ENCODE measurements at places on chromosomes 1 and 21.

GRCh38 chr1:97925151-97925550, 4.3 kb upstream of the DPYD start:
- no peak for DNase-seq

GRCh38 chr1:183567584-183567983, 22.7 kb downstream of the NCF2 start:
- no peak for DNase-seq

DNA sequence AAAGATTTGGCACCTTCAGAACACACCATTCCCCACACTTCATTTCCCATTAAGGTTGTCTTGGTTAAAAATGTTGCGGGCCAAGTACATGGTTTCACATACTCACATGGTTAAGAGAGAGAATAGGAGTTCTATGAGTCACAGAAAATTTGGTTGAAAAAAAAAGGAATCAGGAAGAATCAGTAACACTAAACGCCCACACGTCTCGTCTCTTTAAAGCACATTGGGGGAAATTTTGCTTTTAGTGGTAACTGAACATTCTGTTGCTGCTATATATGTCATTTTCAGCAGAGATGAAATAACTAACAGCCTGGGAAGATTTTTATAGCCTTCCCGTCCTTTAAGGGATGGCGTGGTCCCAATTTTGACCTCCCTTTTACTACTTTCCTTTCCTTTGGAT, 132.9 kb upstream of the ERG start:
- DNase-seq = no peak

DNA sequence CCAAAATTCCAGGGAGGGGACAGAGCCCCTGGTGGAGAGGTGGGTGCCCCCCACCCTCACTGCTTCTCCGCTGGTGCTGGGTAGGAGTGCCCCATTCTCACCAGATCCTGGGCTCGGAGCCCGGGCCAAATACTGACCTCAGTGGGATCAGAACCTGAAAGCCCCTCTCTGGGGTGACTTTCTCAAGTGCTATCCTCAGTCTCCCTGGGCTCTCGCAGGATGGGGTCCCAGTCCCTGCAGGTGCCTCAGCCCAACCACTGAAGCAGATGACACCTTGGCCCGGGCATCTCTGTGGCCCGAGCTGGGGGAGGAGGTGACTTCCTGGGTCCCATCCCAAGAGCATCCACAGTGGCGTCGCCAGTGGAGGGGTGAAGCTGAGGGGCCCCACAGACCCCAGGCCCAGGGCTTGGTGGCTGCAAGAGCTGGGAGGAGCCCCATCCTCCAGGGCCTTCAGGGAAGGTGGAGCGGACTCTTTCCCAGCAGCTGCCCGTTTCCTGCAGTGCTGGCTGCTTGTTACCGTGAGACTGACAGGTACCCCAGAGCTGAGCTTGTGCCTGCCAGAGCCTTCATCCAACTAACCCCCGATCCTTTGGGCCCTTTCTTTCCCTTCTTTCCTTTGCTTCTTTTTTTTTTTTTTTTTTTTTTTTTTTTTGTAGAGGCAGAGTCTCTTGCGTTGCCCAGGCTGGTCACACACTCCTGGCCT, 3.9 kb upstream of the FNDC10 start:
- DNase-seq = no peak

GRCh38 chr1:35637401-35637809, 3.9 kb downstream of the PSMB2 start:
- no peak for DNase-seq

DNA sequence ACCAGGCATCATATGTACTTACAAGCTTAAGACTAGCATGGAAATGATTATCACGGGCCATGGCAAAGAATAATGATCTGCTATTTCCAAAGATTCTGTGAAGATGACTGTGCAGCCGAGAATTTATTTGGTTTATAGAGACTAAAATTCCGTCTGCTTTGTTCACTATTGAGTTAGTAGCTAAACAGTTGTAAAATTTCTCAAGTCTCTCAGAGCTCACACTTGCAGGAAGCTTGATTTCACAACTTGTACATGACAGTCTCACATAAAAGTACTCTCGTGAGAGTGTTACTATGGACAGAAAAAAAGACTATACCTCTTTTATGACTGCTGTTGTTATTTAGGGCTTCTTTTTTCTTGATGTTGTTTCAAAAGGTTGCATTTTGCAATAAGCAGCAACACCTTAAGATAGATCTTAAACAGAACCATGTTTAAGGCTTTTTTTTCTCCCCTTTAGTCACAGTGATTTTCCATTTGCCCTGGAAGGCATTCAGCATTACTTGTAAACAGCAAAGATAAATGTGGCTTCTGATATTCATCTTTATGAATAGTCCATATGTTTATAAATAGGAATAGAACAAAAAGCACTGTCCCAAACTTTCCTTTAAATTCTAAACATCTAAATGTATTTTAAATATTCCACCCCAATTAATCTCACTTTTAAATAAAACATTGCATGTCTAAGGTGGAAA, 24.8 kb downstream of the ST6GALNAC5 start:
- no peak for DNase-seq

GRCh38 chr1:18121072-18121820, 13.6 kb downstream of the IGSF21 start:
- no peak for DNase-seq

DNA sequence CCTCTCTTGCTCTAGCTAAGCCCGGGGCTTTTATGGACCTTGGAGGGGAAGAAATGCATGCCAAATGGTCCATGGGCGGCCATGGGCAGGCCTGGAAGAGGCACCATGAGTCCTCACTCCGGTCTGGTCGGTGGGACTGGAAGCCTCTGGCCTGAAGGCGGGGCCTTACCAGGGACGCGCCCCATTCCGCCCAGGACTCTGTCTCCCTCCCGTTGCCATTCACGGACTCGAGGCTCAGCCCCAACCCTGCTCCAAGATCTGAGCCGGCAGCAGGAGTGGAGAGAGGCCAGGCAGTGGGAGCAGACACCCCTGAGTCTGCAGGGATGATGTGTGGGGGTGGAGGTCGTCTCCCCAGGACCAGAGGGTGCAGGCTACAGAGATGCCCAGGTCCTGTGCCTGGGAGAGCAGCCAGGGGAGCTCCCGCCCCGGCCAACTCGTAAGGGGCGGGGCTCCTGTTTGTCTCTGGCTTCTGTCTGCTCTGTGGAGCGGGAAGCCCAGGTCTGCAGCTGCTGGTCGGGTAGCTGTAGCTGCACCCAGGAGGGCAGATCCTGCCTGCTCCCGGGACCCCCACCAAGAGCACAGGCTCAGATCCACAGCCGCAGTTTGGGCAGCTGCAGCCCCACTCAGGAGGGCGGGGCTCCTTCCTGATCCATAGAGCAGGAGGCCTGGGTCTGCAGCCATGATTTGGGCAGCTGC, 8.3 kb upstream of the KANK4 start:
- no peak for DNase-seq

DNA sequence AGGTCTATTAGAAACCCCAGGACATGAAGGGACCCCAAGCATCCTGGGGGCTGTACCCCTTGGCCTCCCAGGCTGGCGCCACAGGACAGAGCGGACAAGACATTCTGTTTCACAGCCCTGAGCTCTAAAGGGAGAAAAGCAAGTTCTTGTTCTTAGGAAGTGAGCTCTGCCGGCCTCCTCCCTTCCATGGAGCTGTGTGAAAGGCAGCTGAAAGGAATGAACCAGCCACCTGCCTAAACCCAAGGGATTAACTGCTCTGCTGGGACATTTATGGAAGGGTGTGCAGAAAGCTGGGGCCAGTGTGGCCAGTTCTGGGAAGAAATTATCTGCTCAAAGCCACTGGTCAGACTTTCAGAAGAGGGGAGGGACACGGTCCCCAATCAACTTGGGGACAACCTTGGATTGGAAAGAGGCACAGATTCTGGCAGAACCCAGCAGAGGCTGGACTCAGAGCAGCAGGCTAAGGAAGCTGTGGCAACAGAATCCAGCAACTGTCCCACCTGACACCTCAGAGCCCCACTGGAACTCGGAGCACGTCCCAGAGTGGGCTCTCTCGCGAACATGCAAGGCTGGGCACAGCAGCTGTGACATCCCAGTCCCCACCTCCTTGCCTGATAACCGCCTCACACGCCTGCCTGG, 2.1 kb downstream of the KLHL21 start:
- no peak for DNase-seq

- DNase-seq = peak; percentile 24
Observed at GRCh38 chr1:51990478-51990965, at the start of gene RAB3B. TSS of gene RAB3B (minus strand) at chr1:51990700. CDS start at chr1:51977117, 13,583 bp downstream.

- DNase-seq = no peak
Observed at GRCh38 chr21:16768096-16768495, 744.7 kb upstream of the CXADR start.

GRCh38 chr1:44031252-44032169, at the start of gene SLC6A9:
TSS of gene SLC6A9 (minus strand) at chr1:44031462. CDS start at chr1:44024277, 7,185 bp downstream.
- no peak for DNase-seq

- DNase-seq = no peak
Observed at GRCh38 chr1:215617979-215618378, 50.9 kb downstream of the KCTD3 start.

DNA sequence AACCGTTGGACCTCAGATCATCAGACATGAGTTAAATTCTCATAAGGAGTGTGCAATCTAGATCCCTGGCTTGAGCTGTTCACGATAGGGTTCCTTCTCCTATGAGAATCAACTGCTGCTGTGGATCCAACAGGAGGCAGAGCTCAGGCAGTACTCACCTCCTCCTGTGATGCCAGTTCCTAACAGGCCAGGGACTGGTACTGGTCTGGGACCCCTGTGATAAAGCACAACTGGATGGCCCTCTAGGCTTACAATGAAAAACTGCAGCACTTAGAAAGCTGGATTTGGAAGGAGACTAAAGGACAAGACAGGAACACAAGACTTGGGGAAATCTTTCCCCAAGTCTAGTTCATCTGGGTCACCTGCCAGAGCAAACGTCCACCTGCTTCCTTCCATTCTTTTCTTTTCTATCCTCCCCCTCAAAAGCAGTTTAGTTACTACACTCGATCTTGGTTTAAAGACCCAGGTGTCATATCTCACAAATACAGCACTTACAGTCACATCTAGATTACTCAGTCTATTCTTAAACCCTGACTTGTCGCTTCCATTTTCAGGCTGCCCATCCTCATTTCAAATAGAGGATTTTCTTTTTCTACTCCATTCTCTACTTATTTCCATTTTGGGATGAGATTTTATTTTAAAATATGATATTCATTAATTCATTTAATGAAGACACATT, 59.8 kb downstream of the PTPN14 start:
- no peak for DNase-seq

- DNase-seq = no peak
Observed at GRCh38 chr1:245128381-245129101, 26.2 kb upstream of the KIF26B start.

- DNase-seq = no peak
Observed at GRCh38 chr1:60431593-60431992, 358.0 kb upstream of the C1orf87 start.

- no peak for DNase-seq
Observed at GRCh38 chr1:222889440-222889839, 74.6 kb downstream of the DISP1 start.

- no peak for DNase-seq
Observed at GRCh38 chr1:52825868-52826267, 16.7 kb upstream of the ZYG11A start.

GRCh38 chr1:10664251-10664650, 132.2 kb downstream of the CASZ1 start:
- no peak for DNase-seq

- no peak for DNase-seq
Observed at GRCh38 chr1:27235827-27236226, 1.4 kb downstream of the WDTC1 start.

DNA sequence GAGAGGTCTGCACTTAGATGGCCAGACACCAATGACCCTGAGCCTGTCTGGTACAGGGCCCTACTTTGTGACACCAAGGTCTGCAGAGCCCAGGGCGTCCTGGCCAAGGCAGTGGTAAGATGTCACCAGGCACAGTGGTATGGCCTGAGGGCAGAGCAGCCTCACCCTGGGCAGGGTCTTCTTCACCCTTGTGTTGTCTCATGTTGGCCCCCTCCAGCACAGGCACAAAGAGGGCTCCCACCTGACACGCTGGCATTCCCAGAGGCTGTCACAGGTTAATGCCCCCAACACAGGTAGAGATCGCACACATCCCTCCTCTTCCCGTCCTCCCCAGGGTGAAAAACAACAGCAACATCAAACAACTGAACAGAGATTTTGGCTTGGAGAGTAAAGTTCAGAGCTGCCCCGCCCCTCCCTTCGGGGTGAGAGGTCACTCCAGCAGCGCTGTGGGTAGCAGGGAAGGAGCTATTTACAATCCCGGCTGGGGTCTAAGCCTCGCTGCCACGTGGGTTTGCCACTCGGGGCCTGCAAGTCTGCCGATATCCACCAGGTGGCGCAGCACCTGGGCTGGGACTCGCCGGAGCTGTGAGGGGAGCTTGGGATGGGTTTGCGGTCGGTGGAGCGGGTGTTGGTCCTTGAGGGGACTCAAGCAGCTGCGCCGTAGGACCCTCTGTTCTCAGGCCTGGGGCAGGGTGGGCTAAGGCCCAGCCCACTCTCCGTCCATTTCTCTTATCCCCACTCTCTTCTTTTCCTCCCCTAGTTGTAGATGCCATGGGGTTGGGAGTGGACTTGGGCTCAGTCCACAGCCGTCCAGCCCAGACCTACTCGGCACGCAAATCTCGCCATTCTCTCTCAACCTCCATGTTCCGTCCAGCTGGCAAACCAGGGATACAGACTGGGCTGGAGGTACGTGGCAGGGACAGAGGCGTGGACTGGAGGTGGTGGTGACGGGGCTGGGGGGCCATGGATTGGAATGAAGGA, 12.7 kb downstream of the EFNA3 start:
- peak; percentile 80 for DNase-seq

DNA sequence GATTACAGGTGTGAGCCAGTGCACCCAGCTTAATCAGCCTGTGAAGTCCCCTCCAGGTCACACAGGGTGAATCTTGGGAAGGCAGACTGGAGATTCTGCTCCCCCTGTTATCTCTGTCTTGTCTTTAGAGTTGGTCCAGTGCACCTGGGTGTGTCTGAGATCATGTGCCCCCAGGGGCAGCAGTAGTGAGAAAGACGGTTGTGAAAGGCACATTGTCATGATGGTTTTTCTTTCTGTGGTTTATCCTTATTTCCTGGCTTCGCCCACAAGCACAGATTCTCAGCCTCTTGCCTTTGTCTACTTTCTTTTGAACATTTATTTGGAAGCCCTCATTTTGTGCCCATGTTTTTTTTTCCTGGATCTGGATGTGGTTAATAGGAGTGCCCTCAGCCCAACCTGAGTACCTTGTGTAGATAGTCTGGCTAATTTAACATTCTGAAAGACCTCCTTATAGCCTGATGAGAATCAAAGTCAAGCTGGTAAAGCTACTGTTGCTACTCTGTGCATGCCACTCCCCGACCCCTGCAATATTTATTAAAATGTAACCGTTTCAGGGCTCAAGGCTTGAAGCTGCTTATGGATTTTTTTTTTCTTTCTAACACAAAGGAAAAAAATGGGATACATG, 23.7 kb downstream of the UCK2 start:
- no peak for DNase-seq

GRCh38 chr1:109470245-109470644, 3.9 kb downstream of the SYPL2 start:
- no peak for DNase-seq

GRCh38 chr1:175863299-175864050, 120.1 kb upstream of the TNR start:
- DNase-seq = peak; percentile 18

GRCh38 chr1:91754348-91754747, 131.6 kb downstream of the TGFBR3 start:
- DNase-seq = no peak

DNA sequence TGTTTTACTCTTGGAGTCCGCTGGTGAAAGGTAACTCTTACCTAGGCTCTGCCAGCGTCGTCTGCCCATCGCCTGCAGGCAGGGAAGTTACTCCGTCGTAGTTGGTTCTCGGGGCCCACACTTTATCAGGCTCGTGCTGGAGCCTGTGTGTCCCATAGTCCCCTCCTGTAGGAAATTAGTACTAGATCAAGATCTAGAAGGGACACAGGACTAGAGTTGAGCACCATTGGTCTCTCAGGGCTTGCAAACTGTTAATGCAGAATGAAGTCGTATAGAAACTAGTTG, 940 bp downstream of the SRRM1 start:
- DNase-seq = no peak
